Caco-2 (cell line): ENCODE measurements at places on chromosomes 6 and 20.

DNA sequence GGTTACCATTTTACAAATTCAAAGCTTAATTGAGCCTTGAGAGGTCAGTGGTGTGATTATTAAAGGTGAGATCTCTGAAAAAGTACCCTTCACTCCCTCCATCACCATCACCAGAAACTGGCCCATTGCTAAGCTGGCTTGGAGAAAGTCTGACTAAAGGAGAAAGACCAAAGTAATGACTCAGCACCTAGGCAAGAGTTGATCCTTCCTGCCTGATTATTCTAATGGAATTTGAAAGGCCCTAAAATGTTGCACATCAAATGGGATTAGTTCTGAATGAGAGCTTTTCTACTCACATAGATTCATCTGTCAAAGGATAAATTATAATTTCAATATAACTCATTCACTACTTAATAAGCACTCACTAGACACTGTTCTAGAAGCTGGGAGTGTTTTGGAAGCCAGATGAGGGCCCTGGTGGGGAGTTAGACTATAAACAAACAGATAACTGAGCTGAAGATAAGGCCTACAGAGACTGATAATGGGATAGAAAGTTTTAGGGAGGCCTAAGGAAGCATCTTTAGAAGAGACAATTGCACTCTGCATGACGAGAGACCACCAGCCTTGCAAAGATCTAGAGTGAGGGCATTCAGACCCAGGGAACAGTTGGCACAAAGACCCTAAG, 366.7 kb downstream of the SYNE1 start:
- DNase-seq = no peak

- no peak for DNase-seq
These were observed 151.1 kb upstream of the B3GAT2 start for GRCh38 chr6:71107911-71108420.

GRCh38 chr6:15332446-15332845, 86.6 kb downstream of the JARID2 start:
- no peak for DNase-seq

GRCh38 chr6:130365166-130366106, at the start of gene TMEM200A:
TSS of gene TMEM200A (plus strand) at chr6:130366017. CDS start at chr6:130440423, 74,406 bp downstream.
- DNase-seq = peak; percentile 88

DNA sequence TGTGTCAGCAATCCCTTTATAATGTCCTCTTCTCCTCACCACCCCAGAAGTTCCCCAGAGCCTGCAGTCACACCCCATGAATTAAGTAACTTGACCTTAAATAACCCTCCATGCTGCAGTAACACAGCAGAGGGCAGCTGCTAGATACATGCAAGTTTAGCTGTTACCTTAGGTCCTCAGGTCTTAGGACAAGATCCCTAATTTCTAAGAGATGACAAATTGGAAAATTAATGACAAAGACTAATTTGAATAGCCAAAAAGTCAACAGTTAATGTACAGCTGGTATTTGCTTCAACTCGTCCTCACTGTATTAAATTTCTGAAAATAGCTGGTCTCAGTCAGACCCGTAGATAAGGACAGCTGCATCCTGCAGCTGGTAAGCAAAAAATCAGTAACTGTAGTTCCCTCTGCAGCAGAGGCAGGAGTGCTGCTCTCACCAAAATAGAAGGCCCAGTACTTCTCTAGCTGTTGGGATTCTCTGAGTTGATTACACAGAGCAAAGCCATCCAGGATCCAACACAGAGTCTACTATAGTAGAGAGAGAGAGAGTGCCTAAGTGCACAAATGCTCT, 62.4 kb downstream of the TNFRSF21 start:
- DNase-seq = no peak

GRCh38 chr6:132147530-132148011, 196.4 kb upstream of the CCN2 start:
- no peak for DNase-seq

- no peak for DNase-seq
These were observed 200.3 kb upstream of the FAM83B start for GRCh38 chr6:54646069-54646950.
